ENCODE measurements at places on chromosomes 5 and 9.

GRCh38 chr5:33925278-33925677 lies 10.9 kb upstream of the RXFP3 start:
- DNase-seq = no peak

DNA sequence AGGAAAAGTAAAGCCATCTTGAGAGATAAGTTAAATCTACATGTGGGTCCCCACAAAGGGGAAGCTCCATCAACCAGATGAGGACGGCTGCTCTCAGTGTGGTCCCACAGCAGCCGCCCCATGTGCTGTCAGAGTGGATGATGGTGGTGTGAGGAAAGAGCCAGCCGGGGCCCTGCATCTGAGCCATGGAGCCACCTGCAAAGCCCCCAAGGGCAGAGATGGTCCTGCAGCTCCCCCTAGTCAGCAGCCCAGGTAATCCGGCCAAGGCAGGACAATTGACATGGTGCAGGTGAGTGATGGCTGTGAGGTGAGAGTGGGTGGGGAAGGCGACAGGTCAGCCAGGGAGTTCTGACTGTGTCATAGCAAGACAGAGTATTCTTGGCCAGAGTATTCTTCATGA lies 458.8 kb downstream of the ICE1 start:
- DNase-seq = no peak

GRCh38 chr5:43190755-43191603 lies 1.0 kb upstream of the NIM1K start:
- no peak for DNase-seq

- DNase-seq = no peak
These were observed 28.1 kb downstream of the TSTD2 start for GRCh38 chr9:97604901-97605645.

- DNase-seq = no peak
These were observed 142.8 kb downstream of the NSG2 start for GRCh38 chr5:174188295-174188694.

DNA sequence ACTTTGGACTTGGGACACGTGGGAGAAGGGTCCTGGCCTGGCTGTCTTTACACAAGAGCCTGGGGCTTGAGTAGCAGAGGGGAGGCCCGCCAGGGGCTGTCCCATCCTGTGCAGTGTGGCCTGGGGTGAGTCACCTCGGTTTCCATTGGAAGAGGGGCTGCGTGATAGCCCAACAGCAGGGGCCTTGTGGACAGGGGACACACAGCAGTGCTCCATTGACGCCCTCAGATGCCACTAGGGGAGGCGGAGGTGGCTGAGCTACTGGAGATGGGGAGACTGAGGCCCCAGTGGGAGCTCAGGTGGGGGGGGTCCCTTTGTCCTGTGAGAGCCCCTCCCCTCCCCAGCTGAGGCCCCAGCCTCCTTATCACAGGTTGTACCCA lies 50.0 kb upstream of the RNU6ATAC start:
- no peak for DNase-seq

GRCh38 chr5:134648425-134649162 lies at the start of gene SEC24A:
Gene SEC24A (plus strand): TSS chr5:134648785. CDS start chr5:134649077, 292 bp downstream.
- peak; percentile 60 for DNase-seq

DNA sequence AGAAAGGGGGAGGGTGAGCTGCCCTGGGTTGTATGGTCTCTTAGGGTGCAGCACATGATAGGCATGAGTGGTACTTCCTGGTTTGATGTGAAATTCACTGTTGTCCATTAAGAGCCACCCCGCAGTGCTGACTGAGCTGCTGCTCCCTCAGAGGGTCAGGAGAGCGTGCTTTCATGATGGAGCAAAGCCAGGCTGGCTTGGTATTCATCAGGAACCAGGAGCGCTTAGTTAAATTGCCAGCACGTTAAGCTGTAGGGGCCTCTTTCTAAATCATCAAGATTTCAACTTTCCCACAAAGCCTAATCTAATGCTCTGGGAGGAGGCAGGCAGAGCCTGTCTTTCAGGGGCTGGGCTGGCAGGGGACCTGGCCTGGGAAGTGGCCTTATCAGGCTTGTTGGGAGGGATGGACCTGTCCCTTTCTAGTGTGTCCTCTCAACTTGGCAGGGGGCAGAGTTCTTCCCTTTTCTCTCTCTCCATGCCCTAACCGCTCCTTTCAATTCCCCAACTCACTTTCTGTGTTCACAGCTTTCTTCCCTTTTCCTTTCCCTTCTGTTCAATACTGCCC lies 7.9 kb downstream of the CYSTM1 start:
- no peak for DNase-seq

- no peak for DNase-seq
These were observed 48.4 kb upstream of the FAM240B start for GRCh38 chr9:38768351-38768761.

DNA sequence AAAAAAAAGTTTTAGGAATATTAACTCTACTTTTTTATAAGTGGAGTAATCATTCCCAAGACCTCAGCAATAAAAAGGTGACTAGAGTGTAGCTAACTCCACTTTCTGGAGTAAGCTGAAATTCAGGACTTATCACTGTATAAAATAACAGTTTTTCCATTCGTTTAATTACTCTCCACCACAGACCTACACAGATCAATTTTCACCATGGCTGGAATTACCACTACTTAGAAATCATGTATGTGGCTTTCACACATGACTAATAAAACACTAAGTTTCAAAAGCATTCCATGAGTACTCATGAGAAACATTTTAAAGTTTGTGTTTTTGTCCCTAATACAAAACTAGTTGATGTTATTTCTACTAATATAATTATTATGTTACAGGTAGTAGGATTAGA lies 9.9 kb downstream of the PLPP1 start:
- no peak for DNase-seq

GRCh38 chr5:161273410-161273809 lies 273.1 kb downstream of the GABRB2 start:
- DNase-seq = no peak

- no peak for DNase-seq
These were observed 234.1 kb downstream of the ADAMTS6 start for GRCh38 chr5:65247594-65247993.

GRCh38 chr9:137945581-137945980 lies 68.0 kb downstream of the CACNA1B start:
- no peak for DNase-seq

DNA sequence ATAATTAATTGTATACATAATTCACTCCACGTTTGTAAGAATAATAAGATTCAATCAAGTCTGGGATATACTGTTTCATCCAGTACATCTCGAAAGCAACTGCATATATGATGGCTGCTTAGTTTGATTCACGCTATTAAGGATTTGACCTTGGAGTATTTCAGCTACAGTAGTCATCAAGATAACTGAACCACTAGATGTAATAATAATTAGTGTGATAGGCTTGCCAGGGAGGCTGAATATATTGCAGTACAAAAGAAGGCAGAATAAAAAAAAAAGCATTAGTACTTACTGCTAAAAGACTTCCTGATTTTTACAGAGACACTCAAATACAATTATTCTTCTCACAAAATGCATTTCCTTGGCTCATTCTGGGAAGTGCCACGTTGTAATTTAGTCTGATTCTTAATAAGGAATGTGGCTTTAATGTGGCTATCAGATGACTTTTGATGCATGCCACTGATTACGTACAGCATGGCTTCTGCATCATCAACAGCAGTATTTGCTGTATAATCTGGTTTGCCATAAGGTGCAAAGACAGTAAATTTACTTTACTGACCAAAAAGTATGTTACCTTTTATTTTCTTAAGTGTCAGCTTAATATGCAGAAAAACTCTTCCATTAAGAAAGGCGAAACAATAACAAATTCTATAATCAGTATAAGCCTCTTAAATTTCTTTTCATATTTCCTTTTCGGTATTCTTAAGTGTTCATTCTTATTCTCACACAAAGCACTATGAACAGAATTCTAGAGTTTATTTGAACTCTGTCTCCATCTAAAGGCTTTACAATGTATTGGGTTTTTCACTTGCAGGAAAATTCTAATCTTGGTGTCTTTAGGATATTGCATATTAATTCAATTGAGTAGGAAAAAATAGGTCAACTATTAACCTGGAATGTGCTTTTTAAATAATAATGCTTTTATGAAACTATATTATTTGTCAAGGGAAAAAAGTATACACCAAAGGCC lies 166.4 kb downstream of the SLF1 start:
- no peak for DNase-seq

DNA sequence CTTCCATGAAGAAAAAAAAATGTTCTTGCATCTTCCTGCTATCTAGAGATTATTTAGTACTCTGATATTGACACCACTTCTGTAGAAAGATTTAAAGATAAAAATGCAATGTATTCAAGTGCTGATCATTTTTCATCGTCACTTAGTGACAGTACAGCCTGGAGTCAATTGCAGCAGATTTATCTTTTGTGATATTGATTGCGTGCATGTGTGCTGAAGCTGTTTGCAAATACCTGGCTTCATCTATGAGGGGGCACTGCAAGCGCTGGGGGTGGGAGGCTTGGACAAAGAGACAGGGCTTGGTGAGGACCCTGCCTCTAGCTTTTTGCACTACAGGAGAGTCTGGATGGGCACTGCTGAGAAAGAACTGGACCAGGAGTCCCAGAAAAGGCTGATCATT lies 38.0 kb upstream of the MED27 start:
- DNase-seq = no peak

GRCh38 chr9:98829766-98830165 lies 22.3 kb downstream of the GALNT12 start:
- no peak for DNase-seq

DNA sequence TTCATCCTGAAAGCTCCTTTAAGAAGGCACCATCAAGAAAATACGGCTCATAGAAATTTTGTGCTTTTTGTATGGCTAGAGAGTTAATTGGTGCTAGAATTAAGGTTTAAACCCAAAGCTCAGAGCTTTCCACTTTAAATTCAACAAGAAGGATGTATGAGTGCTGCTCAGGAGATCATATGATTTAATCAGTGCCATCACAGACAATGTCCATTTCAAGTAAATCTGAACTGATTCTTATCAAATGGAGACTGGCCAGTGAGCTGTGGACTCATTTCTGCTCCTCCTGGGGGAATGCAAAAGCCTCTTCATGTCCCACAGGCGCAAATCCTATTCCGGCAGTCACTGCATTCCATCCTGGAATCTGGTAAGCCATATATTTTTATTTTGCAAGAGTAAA lies 327.2 kb downstream of the BNC2 start:
- DNase-seq = no peak

- DNase-seq = no peak
These were observed 8.9 kb upstream of the NKX2-5 start for GRCh38 chr5:173243831-173244305.

- DNase-seq = no peak
These were observed 339.9 kb downstream of the ASTN2 start for GRCh38 chr9:117074784-117075520.

- no peak for DNase-seq
These were observed 41.6 kb downstream of the MAMDC2 start for GRCh38 chr9:70085241-70085640.

GRCh38 chr5:128237546-128237945 lies 154.0 kb downstream of the SLC12A2 start:
- no peak for DNase-seq

GRCh38 chr5:104172976-104173375 lies 610.4 kb upstream of the NUDT12 start:
- DNase-seq = no peak

DNA sequence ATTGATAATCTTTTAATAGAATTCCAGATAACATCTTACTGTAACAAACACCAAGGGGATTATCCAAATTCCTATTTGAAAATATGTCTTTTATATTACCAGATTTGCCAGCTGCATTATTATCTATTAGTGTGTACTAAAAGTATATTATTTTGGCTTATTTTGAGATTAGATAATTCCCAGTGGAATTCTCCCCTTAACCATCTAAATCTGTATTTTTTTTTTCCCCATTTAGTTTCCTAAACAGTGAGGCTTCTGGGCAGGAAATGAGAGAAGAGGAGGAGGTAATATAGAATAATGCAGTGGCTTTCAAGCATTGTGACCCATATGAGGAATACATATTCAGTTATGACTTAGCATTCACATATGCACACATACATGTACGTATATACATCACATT lies 53.5 kb upstream of the ABL1 start:
- DNase-seq = no peak

GRCh38 chr5:37640088-37640487 lies 199.8 kb downstream of the GDNF start:
- no peak for DNase-seq

DNA sequence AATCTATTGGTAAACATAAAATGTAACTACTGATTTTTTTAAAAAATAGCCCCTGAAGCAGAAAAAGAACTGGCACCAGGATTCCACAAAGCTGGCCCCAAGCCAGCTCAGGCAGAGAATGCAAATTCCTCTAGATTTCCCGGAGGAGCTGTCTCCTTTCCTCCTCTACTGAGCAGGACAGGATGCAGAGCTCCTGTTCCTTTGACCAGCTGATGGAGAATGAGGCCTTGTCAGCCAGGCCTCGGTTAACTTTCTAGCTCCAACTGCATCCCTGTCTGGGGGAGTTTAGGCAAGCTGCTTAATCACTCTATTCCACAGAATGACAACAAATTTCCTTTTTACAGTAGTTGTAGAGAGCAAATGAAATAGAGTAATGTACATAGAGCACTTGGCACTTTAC lies 155.5 kb downstream of the GNAQ start:
- no peak for DNase-seq

- no peak for DNase-seq
These were observed 57.5 kb upstream of the GNAQ start for GRCh38 chr9:78089111-78089510.

- no peak for DNase-seq
These were observed 100.3 kb upstream of the RAPGEF1 start for GRCh38 chr9:131840220-131840619.

GRCh38 chr5:110255194-110255593 lies 471.3 kb downstream of the TMEM232 start:
- no peak for DNase-seq

- DNase-seq = no peak
These were observed 24.6 kb downstream of the C9orf85 start for GRCh38 chr9:71936066-71936465.

DNA sequence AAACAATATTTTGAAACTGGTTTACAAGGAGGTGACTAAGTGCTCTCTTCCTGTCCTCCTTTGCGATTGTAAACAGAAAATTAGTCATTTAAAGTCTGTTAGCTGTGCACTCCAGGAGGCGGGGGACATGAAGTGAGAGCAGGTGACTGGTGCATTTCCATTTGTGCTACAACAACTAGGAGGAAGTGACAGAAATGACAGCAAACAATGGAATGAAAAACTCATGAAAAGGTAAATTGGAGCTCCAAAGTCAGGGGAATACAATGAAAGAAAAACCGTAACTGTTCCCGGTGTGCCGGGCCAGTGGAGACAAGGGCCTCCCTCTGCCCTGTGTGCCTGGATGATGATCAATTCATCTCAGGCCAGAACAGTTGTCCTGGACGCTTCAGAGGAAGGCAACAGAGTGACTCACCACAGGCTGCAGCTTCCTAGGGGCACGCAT lies 439.9 kb downstream of the GADD45G start:
- DNase-seq = no peak

- DNase-seq = no peak
These were observed 591.2 kb downstream of the TLR4 start for GRCh38 chr9:118295413-118295812.

- no peak for DNase-seq
These were observed 223 bp downstream of the NR3C1 start for GRCh38 chr5:143403334-143403592.

All from activated CD8-positive, alpha-beta memory T cell treated with anti-CD3 and anti-CD28 coated beads for 48 hours (primary cell).